ENCODE measurements at places on chromosomes 16 and 17.

DNA sequence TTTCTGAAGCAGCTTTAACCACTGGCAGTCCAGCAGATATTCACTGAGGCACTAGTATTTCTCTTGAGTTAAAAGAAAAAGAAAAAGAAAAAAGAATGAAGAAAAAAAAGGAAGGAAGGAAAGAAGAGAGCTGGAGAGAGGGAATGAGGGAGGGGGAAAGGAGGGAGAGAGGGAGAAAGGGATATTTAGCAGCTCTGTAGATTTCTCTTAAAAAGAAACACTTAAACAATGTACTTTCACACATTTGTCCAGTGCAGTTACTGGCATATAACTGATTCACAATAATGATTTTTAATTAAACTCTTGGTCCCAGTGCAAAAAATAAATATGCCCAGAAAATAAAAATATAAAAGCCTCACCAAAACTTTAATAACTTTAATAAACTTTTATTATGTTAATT is 386.4 kb downstream of the KCNJ2 start:
- no peak for DNase-seq

- no peak for DNase-seq
Observed at GRCh38 chr17:69551212-69552010, 136.9 kb downstream of the MAP2K6 start.

- no peak for DNase-seq
Observed at GRCh38 chr17:51479303-51479702, 219.0 kb downstream of the UTP18 start.

GRCh38 chr17:80274331-80274730 is 13.7 kb downstream of the RNF213 start:
- no peak for DNase-seq

GRCh38 chr16:88578446-88579313 is 8.5 kb downstream of the ZC3H18 start:
- no peak for DNase-seq

Data from NCI-H2171 treated with DMSO at 0.1 percent for 48 hours (cell line).